Activated naive CD8-positive, alpha-beta T cell treated with anti-CD3 and anti-CD28 coated beads, Interleukin-2, amount 50 U/mL, for 16 hours (primary cell): ENCODE measurements at places on chromosomes 3 and 15.

DNA sequence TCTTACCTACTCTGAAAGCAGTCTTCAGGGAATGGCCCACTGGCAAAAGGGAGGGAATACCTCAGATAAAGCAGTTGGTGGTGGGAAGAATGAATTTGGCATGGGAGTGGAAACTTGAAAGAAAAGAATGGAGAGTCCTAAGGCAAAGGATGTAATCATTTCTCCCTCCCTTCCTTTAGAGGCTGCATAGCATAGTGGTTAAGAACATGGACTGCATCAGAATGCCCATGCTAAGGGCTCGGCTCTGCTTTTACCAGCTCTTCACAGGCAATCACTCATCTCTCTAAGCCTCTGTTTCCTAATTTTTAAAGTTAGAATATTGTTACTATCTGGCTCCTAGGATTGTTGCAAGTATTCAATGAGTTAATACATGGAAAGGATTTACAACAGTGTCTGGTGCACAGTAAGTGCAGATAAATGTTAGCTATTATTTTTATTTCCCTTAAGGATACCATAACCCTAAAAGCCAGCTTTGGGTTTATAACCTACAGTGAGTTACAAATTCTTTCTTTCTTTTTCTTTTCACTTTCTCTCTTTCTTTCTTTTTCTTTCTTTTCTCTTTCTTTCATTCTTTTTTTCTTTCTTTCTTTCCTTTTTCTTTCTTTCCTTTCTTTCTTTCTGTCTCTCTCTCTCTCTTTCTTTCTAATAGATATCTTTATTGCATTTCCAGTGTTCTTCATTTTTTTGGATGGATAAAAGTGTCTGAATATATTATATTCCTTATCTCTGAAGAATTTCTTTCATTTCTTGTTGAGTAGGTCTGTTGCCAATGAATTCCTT lies 23.6 kb downstream of the VEPH1 start:
- no peak for DNase-seq

- DNase-seq, result no peak
Observed at GRCh38 chr3:187281191-187281714, 10.3 kb downstream of the MASP1 start.

DNA sequence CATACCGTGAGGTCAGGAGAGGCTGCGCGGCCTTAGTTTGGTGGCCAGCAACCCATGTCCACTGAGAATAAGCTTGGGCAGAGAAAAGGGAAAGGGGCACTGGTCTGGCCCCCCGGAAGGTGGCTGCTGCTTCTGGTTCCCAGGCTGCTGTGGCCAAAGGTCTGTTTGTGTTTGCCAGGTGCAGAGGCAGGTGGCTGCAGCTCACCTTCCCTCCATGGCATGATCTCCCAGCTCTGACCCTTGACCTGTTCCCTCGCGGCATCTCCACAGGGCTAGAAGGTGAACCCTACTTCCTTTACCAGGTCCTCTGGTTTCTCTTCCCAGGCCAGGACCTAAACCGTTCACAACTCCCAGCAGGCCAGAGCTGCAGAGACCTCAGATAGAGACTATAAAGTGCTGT lies 13.8 kb downstream of the VPS18 start:
- no peak for DNase-seq

DNA sequence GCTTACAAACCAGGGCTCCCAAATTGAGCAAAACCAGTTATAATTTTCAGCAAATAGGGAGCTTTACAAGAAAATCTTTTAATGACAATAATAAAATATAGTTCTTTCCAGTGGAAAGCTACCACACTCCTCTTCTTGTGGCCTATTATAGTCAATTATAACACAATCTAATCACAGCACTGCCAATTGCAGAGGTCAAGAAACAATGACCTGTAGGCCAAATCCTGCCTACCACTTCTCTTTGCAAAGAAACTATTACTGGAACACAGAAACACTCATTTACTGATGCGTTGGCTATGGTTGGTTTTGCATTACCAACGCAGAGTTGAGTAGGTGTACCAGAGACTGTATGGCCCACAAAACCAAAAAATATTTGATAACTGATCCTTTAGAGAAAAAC lies 110.5 kb downstream of the WDR72 start:
- no peak for DNase-seq

DNA sequence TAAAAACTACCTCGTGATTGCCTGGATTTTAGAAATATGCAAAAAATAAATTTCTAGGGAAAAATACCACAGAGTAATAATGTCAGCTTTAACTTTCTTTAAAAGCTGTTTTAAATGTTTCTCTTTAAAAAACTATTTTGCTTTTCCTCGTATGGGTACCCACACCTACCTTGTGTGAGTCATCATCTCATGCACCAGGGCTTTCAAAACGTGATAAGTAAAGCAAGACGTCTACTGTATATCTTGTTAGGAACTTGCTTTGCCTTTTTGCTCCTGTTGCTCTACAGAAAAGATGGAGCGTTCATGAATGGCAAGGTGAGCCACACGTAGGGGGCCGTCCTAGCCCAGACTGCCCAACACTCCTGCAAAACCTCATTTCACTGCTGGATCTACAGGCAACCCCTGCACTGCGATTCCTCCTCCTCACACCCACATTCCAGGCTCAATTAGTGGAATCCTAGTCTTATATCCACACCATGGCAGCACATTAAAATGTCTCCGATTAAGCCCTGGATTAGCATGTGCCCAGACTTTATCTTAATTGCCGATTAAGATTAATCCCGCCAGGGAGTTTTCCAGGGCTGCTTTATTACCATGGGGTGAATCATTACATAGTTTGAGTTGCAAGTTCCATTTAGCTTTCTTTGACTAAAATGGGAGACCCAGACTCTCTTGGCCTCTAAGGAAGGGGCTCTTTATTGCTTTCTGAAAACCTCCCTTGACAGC lies 293.6 kb upstream of the ICE2 start:
- no peak for DNase-seq

- no peak for DNase-seq
Observed at GRCh38 chr3:149830902-149831301, 17.9 kb downstream of the RNF13 start.

GRCh38 chr15:81410318-81410753 lies 36.3 kb upstream of the TMC3 start:
- DNase-seq, result no peak

DNA sequence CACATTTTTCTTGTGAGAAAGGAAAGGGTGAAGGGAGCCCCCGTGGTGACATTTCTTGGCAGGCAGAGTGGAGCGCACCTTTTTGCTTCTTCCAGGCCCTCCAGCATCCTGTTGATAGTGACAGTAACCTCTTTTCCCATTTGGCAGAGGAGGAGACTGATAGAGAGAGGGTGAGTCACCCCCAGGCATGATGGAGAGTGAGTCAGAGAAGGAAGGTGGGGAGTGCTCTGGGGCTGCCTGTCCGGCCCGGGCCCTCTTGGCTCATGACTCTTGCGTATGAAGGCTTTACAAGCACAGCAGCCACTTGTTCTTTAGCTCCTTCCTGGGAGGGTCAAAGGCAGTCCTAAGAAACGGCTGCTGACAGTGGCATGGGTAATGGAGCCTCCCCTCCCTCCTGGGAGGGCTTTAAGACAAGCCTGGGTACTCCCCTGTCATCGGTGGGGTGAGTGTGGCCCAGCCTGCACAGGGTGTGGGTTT lies 16.0 kb downstream of the ANKRD63 start:
- DNase-seq, result no peak

GRCh38 chr3:77142578-77142977 lies 102.7 kb downstream of the ROBO2 start:
- no peak for DNase-seq

DNA sequence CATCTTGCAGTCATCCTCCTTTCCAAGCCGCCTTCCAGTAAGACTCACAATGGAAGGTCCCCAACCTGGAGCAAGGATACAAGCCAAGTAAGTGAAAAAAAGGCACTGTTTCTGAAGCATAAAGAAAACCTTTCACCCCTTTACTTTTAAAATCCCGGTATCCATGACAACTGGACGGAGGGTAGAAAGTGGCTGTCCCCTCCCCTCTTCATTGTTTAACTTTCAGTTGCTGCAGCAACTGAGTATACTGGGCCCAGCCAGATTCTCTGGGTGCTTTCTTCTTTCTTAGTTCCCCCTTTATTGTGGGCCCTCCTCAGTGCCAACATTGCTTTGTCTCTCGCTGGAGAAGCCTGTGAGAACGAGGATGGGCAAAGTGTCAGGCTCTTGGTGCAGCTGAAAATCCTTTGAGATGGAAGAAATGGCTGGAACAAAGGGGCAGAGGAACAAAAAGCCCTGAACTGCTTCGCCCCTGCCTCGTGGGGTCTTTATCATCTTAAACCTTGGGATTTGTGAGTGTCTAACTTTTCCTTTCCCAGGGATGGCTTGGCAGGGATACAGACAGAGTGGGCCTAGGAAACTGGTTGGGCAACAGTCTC lies 224.0 kb upstream of the RGMA start:
- no peak for DNase-seq

DNA sequence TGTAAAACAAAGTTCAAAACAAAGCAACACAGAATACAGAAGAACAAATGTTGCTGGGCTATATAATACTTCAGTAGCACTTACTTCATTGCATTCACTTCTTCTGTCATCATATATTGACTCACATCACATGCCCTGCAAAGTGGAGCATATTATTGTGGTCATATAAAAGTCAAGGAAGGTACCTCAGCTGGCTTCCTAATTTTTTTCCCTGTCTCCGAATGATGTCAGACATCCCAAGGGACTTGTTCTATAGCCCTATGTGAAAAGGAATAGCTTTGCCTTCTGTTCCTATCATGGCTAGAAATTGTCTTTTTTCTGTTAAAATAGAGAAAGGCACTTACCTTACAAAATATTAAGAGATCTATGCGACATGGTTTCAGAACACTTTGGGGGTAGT lies 109.4 kb downstream of the LRTM1 start:
- no peak for DNase-seq

DNA sequence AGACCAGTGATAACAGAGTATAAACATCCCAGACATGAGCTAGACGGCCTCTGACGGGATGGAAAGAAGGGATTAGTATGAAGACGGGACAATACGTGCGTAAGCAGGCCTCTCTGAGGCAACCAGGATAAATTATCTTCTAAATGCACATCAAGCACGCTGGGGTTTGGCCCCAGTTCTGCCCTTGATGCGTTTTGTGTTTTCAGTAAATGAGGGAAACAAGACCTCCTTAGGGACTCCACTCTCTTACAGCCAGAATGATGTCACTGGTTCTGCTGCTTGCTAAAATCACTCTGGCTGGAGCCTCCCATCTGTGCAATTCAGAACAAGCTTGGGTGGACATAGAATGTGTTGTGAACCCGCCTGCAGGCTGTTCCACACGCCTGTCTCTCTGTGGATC lies 156.0 kb upstream of the MCTP2 start:
- no peak for DNase-seq

DNA sequence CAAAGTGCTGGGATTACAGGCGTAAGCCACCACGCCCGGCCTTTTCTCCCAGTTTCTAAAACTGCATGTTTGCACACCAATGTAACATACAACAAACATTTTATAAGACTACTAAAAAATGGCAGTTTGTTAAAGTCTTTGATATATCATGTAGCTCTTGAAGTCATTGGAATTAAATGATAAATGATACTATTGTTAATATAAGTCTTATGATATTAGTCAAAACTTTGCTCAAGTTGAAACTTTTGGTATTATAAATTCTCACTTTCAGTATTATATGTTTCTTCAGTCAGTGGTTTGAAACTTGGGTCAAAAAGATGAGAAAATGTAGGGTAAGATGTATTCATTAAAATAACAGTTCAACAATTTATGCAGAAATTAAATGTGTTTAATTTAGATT lies 117.6 kb upstream of the TBL1XR1 start:
- no peak for DNase-seq

DNA sequence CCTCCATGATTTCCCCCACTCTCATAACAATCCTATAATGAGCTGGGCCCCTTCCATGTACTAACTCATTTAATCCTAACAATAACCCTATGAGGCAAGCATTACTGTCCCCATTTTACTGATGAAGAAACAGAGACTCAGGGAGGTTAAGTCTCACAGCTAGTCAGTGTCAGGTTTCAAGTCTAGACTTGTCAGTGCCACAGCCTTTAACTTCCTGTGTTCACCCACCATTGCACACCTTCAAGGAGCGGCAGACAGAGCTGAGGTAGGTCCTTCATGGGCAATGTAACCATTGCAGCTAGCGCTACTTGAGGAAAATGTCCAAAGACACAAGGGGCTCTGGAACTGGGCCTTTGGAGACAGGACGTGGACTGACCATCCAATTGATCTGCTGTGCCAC lies 105.8 kb upstream of the CTNNB1 start:
- DNase-seq, result no peak

GRCh38 chr3:120072867-120073525 lies 21.3 kb downstream of the GSK3B start:
- DNase-seq, result no peak

GRCh38 chr15:85545185-85545584 lies 164.8 kb downstream of the AKAP13 start:
- DNase-seq, result no peak

DNA sequence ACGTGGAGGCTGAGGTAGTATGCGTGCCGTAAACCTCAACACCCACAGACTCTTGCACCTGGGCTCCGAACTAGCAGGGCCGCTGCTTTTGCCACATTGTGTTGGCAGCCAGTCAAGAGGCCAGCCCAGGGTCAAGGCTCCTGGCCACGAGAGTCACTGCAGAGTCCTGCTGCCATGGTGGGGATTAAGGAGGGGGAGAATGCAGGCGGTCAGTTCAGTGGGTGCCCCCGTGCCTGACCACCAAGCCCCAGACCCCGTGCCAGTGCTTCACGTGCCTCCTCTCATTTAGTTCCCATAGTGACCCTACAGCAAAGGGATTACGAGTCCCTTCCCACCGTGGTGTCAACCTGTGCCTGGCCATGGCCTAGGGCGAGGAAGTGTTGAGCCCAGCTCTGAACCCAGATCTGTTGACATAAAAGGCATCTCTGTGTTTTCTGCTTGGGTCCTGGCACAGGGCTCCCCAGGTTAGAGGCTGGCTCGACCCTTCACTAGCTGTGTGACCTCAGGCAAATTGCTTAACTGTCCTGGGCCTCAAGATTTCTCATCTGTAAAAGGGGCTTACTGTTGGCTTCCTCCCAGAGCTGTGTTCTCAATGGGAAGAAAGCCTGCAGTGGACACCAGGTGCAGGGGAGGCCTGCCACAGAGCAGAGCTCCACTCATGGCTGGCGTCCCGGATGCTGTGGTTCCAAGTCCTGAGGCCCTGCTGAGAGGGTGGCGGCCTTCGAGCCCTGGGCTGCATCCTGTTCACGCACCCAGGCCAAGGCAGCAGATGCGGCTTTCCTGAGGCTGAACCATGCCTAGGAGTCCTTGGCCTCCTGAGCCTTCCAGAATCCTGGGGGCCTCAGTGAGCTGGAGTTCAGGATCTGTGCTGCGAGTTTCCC lies 32.8 kb downstream of the FBLN2 start:
- no peak for DNase-seq

- DNase-seq, result peak; percentile 14
Observed at GRCh38 chr3:195441992-195442572, 738 bp downstream of the ACAP2 start.

DNA sequence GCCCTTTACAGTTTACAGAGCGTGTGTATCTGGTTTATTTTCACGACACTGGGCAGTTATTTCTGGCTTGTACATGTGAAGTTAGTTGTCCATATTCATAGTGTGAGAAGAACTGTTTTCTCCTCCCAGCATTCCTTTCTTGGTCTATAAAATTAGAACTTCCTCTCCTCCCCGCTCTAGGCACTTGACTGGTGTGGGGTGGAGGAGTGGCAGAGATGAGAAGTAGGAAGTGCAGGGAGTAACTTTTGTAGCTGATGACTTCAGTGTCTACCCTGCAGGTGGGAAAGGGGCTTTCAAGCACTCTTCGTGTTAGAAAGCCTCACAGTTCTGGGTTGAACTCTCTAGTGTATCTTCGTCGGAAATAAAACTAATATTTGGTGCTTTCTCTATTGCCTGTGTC lies 13.4 kb downstream of the APOD start:
- DNase-seq, result no peak

- no peak for DNase-seq
Observed at GRCh38 chr15:49830391-49830790, 209.5 kb downstream of the DTWD1 start.
